Upper lobe of right lung (tissue), 1 donor: ENCODE measurements at places on chromosomes 3 and 15.

- DNase-seq: no peak
Observed at GRCh38 chr3:107938143-107938542, 152.7 kb downstream of the CD47 start.

DNA sequence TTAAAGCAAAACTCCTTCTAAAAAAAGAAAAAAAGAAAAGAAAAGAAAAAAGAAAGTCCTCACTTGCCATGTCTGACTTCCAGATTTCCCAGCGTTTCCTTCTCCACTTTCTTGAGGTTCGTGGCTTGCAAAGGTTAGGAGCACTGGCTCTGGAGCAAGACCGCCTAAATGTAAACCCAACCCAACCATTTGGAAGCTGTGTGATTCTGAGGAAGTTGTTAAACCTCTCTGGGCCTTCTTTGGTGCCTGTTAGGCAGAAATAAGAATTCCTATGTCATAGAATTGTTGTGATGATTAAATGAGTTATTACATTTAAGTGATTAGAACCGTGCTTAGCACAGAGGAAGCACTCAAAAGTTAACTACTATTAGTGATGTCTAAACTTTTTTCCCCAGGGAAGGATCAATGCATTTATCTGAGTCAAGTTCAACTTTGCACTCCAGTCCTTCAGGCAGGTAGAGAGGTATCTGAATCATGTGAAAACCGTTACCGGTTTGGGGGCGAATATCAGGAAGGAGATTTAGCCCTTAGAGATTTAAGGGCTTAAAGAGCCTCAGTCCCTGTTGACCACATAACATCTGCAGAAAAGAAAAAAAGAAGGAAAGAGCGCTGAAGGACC, 78.3 kb upstream of the HES1 start:
- no peak for DNase-seq

- DNase-seq: no peak
Observed at GRCh38 chr3:153456833-153457545, 295.0 kb downstream of the RAP2B start.

GRCh38 chr15:26615927-26616302, 157.0 kb downstream of the GABRB3 start:
- DNase-seq: no peak

- peak; percentile 77 for DNase-seq
Observed at GRCh38 chr15:74725225-74725774, at the start of gene CYP1A1. CYP1A1 (minus strand) TSS chr15:74725528; CDS start chr15:74723097, 2,431 bp downstream.

GRCh38 chr15:63504979-63505841, 817 bp downstream of the USP3 start:
- peak; percentile 80 for DNase-seq

DNA sequence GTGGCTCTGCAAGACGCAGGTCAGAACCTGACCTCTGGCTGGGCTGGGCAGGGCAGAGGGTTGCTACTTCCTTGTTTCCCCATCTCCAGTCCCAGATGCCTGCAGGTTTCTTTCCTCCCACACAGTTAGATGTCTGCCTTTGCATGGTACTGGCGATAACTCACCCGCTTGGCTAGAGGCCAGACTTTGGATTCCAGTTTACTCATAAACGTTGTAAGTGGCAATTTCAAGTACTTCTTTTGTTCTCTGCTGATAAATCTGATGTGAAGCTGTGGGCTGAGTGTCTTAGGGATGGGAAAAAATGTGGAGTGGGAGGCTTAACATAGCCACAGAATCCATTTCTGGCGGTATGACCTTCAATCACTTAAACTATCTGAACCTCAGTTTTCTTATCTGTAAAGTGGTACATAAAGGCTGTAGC, 194.2 kb downstream of the EBLN2 start:
- no peak for DNase-seq

DNA sequence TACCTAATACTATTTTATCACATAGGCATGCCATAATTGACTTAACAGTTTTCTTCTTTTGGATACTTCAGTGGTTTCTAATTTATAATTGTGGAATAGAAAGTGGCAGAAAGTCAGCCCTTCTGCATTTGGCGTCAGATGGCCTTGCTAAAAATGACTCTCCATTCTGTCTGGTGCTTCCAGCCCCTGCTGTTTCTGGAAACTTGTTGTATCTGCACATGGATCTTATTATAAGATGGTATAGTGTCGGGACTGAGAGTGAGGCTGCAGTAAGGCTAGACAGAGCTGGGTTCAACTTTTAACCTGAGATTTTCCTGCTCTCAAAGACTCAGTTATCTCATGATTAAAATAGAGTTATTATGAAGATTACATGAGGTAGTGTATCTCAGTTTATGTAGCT, 74.8 kb upstream of the WDR72 start:
- no peak for DNase-seq

- no peak for DNase-seq
Observed at GRCh38 chr15:48421362-48421761, 90.1 kb downstream of the DUT start.
